ENCODE measurements at places on chromosomes 6 and 20.

- no peak for DNase-seq
Observed at GRCh38 chr6:157263146-157263545, 60.2 kb downstream of the TMEM242 start.

GRCh38 chr6:47091886-47092668 lies 49.9 kb upstream of the ADGRF1 start:
- no peak for DNase-seq

DNA sequence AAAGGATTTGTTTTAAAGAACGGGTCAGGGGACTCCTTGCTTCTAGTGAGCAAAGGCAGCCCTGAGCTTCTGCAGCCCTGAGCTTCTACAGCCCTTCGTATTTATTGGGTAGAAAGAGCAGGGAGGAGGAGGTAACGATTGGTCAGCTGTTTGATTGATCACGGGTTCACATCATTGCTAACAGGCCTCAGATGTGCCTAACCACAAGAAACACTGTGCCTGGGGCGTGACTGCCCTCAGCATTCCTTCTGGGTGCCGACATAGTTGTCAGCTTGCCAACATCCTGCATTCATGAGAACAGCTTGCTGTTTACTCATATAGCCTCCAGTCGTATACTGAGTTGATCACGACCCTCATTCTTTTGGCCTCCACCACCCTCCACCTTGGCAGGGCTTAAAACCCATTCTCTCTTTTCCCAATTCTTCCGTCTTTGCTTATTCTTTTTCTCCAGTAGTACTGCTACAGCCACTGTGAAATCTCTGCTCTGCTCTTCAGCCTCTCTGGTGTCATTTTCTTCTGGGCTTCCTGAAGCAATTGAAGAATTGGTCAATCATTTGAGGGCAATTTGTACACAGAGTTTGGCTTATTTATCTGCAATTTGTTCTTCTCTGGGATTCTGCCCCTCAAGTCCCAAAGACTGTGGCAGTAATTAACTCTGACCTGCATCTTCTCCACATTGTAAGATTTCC lies 25.4 kb upstream of the NOP56 start:
- no peak for DNase-seq

DNA sequence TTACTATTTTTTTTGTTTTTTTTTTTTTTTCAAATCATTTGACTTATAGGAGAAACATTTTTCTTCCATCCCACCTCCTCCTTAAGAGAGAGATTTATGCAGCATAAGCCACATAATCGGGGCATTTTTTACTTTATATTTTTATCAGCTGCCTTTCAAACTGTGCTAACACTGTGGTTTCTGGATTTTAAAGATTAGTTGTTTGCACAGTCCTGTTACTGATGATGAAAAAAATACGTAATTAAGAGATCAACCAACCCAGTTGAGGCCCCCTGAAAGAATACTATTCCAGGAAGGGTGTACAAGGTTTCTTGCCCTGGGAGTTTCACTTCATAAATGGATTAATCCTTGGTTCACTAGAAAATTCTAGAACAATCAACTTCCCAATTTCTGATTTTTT lies 68.3 kb downstream of the MMS22L start:
- DNase-seq, result no peak

GRCh38 chr20:37262505-37262904 lies 891 bp upstream of the GHRH start:
- no peak for DNase-seq

GRCh38 chr20:17938871-17939619 lies 29.5 kb downstream of the SNX5 start:
- peak; percentile 77 for DNase-seq

- DNase-seq, result no peak
Observed at GRCh38 chr20:50385733-50386640, 124.2 kb upstream of the PTPN1 start.

- peak; percentile 59 for DNase-seq
Observed at GRCh38 chr20:17873410-17874270, 95.0 kb downstream of the SNX5 start.

DNA sequence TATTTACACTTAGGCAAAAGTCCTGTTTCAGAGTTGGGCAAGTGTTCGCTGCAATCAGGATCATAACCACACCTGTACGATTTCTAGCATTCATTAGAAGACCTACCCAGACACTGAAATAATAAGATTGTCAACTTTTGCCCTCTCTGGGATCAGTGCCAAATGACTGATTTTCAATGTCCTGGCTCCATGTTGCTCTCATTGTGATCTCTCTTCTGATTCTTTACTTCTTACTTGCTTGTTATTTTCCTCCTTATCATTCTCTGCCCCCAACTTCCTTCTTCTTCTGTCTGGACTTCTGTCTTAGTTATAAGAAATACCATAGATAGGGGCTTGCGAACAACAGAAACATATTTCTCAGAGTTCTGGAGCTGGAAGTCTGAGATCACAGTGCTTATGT lies 94.4 kb upstream of the BMP2 start:
- DNase-seq, result no peak

DNA sequence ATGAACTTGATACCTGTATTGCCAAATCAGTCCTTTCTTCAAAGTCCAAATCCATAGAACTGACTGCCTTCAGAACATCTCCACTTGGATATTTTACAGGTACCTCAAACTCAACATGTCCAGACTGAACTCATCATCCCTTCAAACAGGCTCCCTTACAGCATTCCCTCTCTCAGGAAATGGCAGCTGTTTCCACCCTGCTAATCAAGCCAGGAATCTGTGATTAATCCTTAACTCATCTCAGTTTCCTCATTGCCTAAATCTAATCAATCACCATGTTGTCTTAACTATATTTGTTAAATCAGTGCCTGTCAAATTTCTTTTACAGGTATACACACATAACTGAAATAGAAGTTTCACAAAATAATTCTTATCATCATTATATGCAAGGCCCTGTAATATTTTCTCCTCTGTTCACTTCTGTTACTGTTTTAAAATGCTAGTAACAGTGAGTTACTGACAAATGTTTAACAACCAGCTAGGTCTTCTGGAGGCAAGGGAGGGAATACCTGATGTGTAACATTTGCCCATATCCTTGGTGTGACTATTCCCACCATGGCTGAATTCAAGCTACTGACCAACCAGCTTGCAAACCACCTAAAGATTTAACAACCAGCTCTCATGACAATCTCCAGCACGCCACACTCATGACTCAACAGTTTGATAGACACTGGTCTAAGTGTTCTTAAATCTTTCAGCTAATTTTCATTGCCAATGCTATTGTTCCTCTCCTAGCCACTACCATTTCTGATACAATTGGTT lies 124.9 kb downstream of the ADAT2 start:
- no peak for DNase-seq

GRCh38 chr6:127641905-127642304 lies 64.9 kb downstream of the C6orf58 start:
- no peak for DNase-seq
